ENCODE measurements at places on chromosomes 3 and 15. TPM values are rescaled to one million over a fixed set of nuclear protein-coding genes. Genes with fewer than 3 reads are reported as not detected.

- peak; percentile 80 for DNase-seq
These were observed 13.1 kb downstream of the COL8A1 start for GRCh38 chr3:99651531-99651930.

DNA sequence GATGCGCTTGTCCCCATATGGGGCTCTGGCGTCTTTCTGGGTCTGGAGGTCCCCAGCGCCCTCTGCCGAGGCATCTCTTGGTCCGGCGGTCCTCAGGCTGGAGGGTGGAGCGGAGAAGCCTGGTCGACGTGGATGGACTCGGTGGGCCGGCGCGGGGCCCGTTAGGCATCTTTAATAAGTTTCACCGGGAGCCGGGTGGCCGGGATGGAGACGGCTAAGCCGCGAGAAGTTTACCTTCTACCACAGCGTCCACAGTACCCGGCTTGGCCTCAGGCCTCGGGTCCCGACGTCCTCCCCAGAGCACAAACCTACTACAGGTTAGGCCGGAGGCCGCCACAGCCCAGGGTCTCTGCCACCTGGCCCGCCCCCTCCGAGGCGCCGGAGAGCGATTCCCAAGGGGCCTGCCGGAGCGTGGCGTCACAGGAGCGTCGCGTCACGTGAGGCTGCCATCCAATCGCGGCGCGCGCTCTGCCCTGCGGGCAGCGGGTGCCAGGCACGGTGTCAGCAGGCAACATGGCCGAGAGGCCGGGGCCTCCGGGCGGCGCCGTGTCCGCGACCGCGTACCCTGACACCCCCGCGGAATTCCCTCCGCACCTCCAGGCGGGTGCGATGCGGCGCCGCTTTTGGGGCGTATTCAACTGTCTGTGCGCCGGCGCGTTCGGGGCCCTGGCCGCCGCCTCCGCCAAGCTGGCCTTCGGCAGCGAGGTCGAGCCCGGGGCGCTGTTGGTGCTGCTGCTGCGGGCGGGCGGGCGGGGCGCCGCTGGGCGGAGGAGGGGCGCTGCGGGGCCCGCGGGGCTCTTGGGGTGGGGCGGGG lies at the start of gene TMEM42:
Gene TMEM42 (plus strand): TSS at position 501 of the 814 bp plus-strand sequence. CDS start 13 bp downstream, at position 514.
- DNase-seq = peak; percentile 93

DNA sequence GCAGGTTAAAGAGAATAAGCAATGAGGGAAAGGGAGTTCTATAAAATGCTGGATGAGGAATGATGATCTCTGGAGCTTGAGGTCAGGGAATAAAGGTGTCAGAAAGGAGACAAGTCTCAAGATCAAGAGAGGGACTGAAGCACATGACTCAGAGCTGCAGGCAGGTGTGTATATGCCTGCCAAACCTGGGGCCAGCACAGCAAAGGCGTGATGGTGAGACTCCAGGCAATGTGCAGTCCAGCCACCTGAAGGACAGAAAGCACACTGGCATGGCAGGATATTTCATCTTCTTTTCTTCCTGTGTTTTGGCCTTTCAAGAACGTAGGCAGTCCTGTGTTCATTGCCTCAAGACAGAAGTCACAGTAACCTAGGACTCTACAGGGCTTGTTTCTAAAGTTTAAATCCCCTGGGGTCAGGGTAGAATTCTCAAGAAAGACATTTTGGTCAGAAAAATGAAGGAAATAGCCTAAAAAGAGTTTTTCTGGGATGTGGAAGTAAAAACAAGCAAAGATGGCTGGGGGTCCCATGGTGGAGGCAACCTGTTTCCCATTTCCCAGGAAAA lies 55.5 kb upstream of the TOPAZ1 start:
- DNase-seq = no peak

DNA sequence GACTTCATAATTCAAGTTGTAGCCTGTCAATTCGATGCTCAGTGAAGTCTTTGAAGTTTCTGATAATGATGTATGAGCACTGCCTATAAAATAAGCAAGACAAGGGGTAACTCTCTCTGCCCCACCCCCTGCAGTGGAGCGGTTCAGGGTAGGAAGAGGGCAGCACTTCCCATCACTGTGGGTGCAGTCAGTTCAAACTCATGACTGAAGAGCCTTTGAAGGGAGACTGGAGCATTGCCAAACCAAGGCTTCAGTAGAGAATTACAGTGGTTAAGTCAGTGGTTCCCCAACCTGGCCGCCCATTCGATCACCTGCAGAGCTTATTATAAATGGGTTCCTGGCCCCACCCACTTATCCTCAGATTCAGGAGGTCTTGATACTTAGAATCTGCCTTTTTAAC lies 190.6 kb downstream of the SHQ1 start:
- DNase-seq = no peak

DNA sequence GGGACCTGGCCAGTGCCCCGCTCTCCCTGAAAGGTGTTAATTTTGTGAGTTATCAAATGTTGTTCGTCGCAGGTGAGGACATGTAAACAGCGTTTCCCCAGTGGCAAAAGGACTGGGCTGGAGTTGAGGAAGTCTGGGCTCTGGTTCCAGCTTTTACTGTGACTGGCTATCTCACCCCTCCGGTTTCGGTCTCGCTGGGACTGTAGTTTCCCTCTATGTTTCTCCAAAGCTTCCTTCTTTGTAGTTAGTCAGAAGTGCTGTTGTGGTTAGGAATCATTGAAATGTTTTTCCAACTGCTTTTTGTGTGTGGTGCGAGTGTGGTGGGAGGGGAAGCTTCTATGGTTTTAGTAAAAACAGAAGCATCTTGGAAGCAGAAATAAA lies 990 bp upstream of the CLDN1 start:
- DNase-seq = peak; percentile 17

- no peak for DNase-seq
These were observed 21.9 kb downstream of the IDH3A start for GRCh38 chr15:78170848-78171773.

GRCh38 chr3:35787936-35788335 lies 148.6 kb downstream of the ARPP21 start:
- no peak for DNase-seq

DNA sequence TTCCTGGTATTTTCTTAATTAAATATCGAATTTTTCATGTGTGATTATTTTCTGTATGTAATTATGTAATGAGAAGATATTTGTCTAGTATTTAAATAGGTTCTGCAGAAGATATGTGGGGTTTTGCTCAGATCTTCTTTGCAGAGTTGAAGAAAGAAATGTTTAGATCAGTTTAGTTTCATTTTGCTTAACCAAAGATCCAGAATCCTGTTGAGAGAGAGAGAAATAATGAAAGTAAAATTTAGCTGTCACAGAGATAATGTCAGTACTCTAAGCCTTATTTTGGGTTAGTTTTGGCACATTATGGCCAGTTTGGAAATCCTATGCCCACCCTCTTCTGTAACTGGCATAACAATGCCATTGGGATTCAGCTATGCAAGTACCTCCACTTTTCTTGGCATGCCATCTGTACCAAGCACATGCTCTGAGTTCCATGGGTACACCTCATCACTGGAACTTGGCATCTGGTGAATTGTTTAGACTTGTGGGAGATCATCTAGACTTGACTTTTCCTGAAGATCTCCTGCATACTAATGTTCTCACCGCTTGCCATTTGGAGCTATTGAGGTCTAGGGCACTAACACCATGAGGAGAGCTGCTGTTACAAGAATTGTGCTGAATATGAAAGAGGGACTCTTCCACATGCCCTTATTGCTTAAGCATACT lies 30.9 kb downstream of the PLSCR1 start:
- no peak for DNase-seq

GRCh38 chr15:55683376-55683775 lies 59.6 kb downstream of the PRTG start:
- DNase-seq = no peak

- no peak for DNase-seq
These were observed 12.8 kb downstream of the PYDC2 start for GRCh38 chr3:191473661-191474198.

- DNase-seq = no peak
These were observed 11.7 kb downstream of the CCR1 start for GRCh38 chr3:46196261-46196957.

- no peak for DNase-seq
These were observed 301.6 kb upstream of the TRIM42 start for GRCh38 chr3:140376136-140376889.

SNRPA1 gene
- total RNA-seq = 36.6 TPM

DNA sequence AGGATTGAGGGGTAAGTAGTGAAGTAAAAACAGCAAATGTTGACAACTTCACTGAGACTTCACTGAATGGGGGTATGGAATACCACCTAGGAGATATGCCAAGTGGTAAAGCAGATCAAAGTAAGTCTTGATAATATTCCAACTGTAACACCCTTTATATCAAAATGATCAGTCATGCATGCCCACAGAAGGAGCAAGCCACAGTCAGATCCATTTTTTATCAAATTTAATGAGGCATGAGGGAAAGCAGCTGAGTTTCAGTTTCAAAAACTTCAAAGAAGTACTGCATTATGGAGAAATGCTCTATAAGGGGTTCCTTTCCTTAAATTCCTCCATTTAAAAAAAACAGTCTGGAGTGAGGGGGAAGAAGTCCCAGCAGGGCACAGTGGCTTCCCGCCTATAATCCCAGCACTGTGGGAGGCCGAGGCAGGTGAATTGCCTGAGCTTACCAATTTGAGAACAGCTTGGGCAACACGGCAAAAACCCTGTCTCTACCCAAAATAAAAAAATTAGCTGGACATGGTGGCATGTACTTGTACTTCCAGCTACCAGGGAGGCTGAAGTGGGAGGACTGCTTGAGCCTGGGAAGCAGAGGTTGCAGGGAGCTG lies 56.9 kb downstream of the TJP1 start:
- no peak for DNase-seq

DNA sequence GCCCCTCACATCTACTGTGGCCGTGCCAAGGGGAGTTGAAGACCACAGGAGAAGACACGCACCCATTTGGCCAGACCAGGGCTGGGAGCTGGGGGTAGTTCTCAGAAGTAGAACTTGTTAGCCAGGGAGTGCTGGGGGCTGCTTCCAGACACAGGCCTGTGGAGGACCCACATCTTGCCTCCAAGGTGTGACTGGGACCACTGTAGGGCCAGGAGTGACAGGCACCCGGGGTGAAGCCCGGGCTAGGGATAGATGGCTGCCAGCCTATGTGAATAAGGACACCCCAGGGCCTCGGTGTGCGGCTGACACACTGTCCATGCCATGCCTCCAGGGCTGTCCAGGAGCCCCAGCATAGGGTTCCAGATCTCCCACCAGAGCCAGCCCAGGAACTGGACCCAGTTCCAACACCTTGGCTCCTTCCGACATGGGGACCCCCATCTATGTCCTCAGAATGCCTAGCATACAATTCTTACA lies 1.8 kb downstream of the ANPEP start:
- DNase-seq = no peak

COL8A1 gene
- total RNA-seq = 6.9 TPM

DNA sequence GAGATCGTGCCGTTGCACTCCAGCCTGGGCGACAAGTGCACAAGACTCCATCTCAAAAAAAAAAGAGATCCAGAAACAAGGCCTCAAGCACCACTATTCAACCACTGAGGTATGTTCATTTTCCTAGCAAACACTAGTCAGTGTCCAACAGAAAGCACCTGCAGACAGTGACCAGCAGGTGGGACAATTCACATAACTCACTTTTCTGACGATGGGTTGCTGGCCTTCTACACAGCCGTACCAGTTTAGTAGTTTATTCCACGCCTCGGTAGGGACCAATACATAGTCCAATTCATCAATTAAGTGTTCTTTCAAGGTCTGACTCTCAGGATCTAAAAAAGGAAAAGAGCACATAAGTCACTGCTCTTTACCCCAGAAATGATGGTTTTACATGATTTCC lies 12.4 kb downstream of the USP4 start:
- no peak for DNase-seq

DNA sequence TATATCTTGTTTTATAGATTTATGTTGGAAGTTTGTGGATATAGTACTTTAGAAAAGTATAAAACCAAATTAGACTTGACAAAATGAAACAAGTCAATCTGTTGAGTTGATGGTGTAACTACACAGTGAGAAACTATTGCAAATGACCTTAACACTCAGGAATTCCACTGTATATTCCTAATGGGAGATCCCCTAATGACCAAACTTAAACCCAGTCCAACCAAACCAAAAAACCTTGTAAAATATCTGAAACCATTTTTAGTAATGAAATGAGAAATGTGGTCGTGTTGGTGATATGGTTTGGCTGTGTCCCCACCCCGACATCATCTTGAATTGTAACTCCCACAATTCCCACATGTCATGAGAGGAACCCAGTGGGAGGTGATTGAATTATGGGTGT lies 31.9 kb upstream of the ATP13A3 start:
- no peak for DNase-seq

DNA sequence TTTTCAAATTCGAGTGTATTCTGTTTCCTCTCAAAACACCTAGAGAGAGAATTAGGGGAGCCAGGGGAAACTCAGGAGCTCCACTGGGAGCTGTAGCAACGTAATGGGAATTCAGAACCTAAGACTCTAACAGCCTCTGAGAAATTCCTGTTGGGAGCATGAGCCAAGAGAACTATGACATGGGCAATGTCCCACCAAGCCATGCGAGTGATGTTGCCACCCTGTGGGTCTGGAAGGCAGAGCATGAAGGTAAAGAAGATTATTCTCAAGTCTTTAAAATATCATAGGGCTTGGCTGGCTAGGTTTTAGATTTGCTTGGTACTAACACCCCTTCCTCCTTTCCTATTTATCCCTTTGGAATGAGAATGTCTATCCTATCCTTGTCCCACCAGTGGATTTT lies 392.6 kb upstream of the ADAMTS9 start:
- DNase-seq = no peak

DNA sequence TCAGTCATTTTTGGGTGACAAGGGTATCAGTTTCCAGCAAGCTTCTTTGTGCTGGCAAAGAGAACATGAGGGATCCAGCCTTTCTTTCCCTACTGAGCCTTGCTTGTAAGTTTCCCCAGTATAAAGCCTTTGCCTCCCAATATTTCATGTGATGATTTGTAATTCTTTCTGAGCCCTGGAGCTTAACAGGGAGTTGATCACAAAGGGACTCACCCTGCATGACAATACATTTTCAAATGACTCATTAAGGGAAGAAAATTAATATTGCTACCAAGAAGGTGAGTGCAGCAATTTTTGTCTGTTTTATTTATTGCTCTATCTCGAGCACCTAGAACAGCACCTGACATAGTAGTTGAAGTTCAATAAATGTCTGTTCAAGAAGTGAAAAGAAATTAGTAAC lies 27.7 kb downstream of the OXSM start:
- DNase-seq = no peak

GRCh38 chr15:41934843-41935242 lies 37.5 kb downstream of the EHD4 start:
- no peak for DNase-seq

CTXN2 gene
- total RNA-seq = not detected

DNA sequence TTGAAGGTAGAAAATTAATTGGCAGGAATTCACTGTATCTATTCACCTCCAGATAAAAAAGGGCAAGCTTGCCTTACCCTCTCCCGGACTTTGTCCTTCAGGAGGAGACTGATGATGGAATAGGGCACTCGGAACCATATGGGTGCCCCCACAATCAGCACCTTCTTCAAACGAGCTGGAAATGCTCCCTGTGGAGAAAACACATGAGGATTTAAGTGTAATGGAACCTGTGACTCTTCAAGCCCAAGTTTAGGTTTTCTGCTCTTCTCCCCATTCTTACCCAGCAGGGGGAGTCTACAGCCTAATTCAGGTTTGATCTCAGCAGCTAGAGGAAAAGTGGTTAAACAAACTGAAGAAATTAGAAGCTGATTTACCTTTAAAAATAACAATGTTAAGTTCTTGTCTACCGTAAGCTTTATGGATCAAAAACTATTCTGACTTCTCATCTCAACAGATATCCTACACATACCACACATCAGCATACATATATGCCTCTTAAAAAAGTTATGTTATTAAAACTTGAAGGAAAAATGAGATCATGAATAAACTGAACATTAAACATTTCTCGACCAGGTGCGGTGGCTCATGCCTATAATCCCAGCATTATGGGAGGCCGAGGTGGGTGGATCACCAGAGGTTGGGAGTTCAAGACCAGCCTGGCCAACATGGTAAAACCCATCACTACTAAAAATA lies 57.5 kb upstream of the SIN3A start:
- peak; percentile 32 for DNase-seq

All from cardiac muscle cell (in vitro differentiated cells and primary cell).